ENCODE measurements at places on chromosomes 7 and 10.

DNA sequence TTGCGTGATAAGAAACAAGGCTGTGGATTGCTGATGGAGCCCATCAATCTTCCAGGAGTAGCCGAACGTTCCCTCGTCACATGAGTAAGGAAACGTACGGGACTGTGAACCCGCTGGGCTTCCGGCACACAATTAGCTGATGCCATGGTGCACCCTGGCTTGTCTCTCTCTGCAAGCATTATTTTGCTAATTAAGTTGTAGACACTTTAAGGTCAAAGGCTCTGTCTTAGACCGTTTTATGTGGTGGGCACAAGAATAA is 50.9 kb downstream of the ADARB2 start:
- DNase-seq, result no peak

GRCh38 chr10:24929056-24929544 is 23.3 kb downstream of the PRTFDC1 start:
- no peak for DNase-seq

- no peak for DNase-seq
These were observed 30.9 kb downstream of the CDK1 start for GRCh38 chr10:60809157-60809556.

GRCh38 chr7:142685877-142686508 is 63.3 kb upstream of the PRSS1 start:
- no peak for DNase-seq

DNA sequence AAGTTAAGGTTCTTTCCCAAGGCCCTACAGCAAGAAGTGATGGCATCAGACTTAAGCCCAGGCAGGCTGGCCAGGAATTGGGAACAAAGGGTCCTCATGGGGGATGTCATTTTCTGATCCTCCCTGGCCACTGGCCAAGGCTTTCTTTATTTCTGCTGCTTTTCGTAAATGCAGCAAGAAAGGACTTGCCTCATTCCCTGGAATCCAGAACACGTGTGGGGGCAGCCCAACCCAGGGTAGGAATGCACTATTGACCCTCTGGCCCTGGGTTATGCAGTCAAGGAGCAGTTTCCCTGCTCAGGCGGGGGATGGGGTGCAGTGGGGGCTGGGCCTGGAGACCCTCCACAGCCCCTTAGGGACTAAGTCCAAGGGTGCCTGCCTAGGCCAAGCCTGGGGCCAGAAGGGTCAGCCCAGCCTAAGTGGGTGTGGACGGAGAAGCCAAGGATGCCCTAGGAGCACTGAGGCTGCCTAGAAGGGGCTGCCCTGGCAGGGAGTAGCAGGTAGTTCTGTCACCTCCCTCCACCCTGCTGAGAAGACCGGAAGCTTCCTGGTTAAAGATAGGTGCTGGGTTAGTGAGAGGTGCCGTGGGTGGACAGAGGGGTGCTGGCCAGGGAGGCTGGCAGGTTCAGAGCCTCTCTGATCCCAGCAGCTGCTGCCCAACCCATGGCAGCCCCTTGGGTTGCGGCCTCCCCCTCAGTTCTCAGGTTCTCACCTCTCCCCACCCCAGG is 179.2 kb downstream of the SH3PXD2A start:
- DNase-seq, result no peak

DNA sequence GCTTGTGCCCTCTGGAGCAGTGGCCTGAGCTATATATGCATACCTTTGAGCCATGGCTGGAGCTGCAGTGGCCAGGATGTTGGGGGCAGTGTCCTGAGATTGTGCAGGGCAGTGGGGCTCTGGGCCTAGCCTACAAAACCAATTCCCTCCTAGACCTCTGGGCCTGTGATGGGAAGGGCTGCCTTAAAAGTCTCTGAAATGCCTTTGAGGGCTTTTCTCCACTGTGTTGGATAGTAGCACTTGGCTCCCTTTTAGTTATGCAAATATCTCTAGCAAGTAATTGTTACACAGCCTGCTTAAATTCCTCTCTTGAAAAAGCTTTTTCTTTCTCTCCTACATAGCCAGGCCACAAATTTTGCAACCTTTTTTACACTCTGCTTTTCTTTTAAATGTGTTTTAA is 426.4 kb downstream of the ACTR3B start:
- no peak for DNase-seq

- no peak for DNase-seq
These were observed 7.1 kb upstream of the ANK3 start for GRCh38 chr10:60396766-60397165.

DNA sequence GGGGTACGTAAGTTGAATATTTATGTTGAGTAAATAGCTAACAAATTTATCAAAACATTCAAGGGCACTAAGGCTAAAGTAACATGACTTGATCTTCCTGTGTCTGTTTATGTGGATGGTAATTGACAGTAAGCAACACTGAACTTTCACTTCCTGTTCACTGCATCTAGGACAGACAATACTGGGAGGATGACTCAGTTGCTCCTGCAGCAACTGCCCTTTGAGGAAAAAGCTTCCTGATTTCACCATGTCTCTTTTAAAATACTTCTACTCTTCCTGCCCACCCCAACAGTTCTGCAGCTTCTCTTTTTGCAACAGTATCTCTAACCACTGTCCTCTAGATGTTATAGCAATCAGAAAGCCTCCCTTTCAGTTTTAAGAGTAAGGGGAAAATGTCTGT is 76.6 kb upstream of the HGF start:
- no peak for DNase-seq

- no peak for DNase-seq
These were observed 9.0 kb downstream of the IQCE start for GRCh38 chr7:2567679-2568278.

DNA sequence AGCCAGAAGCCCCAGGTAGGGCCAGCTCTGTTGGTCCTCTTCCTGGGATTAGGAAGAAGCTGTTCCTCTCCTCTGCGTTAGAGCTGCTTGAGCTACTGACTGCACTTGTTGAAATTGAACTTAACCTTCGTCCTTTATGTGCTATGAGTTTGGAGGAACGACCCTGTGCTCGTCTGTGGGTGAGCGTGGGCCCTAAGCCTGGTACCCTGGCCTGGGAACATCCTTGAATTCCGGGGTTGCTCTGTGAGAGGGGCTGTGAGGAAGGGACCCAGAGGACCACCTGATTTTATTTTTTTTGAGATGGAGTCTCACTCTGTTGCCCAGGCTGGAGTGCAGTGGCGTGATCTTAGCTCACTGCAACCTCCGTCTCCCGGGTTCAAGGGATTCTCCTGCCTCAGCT is 447.2 kb upstream of the FOXK1 start:
- DNase-seq, result no peak

- no peak for DNase-seq
These were observed 117.0 kb downstream of the CHCHD3 start for GRCh38 chr7:132964876-132965275.

DNA sequence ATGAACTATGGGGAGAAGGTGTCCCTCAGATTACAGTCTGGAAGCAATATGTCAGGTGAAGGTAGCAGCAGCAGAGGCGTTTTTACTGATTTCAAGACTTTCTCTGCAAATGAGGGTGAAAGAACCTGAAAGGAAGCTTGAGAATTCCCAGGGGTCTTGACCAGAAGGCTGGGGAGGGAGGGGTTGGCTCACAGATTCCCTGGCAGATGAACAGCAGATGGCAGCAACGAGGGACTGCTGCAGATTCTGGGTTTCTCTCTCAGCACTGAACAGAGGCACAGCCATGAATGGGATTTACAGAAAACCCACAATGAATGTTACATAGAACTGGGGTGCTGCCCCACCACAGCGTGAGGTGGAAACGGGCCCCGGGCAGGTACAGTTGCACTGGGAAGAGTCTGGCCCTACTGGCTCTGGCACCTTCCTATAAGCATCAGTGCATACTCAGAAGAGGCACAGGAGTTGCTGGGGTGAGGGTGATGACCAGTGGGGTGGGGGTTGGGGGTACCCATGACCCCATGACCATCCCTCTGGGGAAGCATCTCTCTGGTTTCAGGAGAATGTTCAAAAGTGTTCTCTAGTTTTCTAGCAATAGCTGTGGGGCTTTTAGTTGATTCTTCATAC is 317.8 kb downstream of the SH2D4B start:
- DNase-seq, result peak; percentile 21

GRCh38 chr7:116194115-116194514 is 16.2 kb upstream of the TES start:
- DNase-seq, result no peak

DNA sequence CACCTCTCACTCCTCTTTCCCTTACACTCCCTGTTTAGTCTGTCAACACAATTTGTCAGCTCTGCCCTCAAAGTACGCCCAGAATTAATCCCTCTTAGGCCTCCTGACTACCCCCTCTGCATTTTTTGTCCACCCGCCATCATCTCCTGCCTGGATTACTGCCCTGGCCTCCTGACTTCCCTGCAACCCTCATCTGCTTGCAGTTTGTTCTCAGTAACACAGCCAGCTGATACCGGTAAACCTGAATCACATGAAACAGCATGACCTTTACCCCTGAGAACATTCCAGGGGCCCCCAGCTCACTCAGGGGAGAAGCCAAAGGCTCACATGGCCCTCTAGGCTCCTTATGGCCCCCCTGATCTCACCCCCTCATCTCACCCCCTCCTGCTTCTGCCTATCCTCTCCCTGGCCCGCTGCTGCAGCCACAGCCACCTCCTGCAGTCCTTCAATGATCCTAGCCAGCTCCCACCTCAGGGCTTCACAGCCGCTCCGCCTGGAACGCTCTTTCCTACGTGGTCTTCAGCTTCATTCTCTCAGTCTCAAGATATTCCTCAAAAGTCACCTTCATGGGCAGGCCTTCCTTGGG is 8.9 kb downstream of the C10orf53 start:
- no peak for DNase-seq

- DNase-seq, result no peak
These were observed 50.3 kb upstream of the DOCK1 start for GRCh38 chr10:126854726-126855495.

GRCh38 chr10:19937989-19938388 is 121.8 kb downstream of the PLXDC2 start:
- DNase-seq, result no peak

- DNase-seq, result no peak
These were observed 67.2 kb downstream of the ADD3 start for GRCh38 chr10:110074758-110075671.

DNA sequence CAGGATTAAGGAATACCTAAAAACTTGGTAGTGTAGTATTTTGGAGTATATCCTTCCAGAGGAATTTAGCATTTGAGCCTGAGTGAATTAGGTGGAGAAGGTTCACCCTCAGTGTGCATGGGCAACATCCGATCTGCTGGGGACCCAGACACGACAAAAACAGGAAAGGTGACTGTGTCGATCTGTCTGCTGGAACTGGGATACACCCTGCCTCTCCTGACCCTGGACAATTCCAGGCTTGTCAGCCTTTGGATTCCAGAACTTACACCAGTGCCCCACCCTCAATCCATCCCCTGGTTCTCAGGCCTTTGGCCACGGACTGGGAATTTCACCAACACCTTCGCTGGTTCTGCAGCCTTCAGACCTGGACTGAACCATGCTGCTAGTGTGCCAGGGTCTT is 41.9 kb downstream of the PTPRE start:
- no peak for DNase-seq

Measured in 8988T (cell line).